ENCODE measurements at places on chromosomes 11 and 22. TPM values are rescaled to one million over a fixed set of nuclear protein-coding genes. Genes with fewer than 3 reads are reported as not detected.

GRCh38 chr11:71305451-71306125 lies 53.2 kb upstream of the SHANK2 start:
- no peaks in the 10 kb centered on the region for H3K4me1 ChIP-seq
- no peak overlapping the region for H3K4me3 ChIP-seq
- H3K27me3 ChIP-seq, result no peaks in the 10 kb centered on the region
- DNase-seq, result no peak
- no peaks in the 10 kb centered on the region for H3K36me3 ChIP-seq
- H3K27ac ChIP-seq, result no peak overlapping the region

DNA sequence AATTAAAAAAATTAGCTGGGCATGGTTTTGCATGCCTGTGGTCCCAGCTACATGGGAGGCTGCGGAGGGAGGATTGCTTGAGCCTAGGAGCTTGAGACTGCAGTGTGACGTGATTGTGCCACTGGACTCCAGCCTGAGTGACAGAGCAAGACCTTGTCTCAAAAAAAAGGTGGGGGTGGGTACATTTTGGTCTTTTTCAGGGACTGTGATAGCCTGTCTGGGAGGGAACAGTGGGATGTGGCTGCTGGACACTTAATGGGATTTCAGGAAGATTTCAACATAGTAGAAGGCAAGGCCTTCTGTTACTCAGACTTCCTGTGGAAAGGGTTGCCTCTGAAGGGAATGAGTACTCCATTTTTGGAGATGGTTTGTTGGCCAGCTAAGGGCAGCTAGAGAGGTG lies 40.6 kb downstream of the RELT start:
- no peaks in the 10 kb centered on the region for H3K4me1 ChIP-seq
- no peak for DNase-seq
- no peak overlapping the region for H3K4me3 ChIP-seq
- no peak overlapping the region for H3K27ac ChIP-seq
- H3K36me3 ChIP-seq, result no peaks in the 10 kb centered on the region
- no peaks in the 10 kb centered on the region for H3K27me3 ChIP-seq

DNA sequence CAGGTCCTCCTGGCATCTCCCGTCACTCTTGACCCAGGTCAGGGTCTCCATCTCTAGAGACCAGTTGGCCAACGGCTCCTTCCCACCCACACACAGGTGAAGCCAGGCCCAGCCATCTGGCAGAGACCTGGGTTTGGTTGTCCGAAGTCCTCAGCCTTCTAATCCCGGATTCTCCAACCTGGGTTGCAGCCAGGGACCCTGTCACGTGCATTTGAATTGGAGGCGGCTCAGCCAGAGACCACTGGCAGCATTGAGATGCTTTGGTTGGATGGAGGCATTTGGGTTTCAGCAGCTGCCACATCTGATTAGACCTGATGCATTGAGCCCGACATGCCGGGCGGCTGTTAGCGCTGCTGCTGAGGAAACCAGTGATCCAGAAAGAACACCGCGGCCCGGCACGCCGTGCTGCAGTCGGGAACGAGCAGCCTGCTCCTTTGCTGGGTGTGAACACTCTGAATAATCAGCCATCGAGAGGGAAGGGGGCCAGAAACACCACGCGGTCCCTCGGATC lies 163.2 kb downstream of the BRD1 start:
- no peak overlapping the region for H3K4me3 ChIP-seq
- H3K27ac ChIP-seq, result no peak overlapping the region
- DNase-seq, result peak; percentile 44
- H3K36me3 ChIP-seq, result no peaks in the 10 kb centered on the region
- no peaks in the 10 kb centered on the region for H3K4me1 ChIP-seq

DNA sequence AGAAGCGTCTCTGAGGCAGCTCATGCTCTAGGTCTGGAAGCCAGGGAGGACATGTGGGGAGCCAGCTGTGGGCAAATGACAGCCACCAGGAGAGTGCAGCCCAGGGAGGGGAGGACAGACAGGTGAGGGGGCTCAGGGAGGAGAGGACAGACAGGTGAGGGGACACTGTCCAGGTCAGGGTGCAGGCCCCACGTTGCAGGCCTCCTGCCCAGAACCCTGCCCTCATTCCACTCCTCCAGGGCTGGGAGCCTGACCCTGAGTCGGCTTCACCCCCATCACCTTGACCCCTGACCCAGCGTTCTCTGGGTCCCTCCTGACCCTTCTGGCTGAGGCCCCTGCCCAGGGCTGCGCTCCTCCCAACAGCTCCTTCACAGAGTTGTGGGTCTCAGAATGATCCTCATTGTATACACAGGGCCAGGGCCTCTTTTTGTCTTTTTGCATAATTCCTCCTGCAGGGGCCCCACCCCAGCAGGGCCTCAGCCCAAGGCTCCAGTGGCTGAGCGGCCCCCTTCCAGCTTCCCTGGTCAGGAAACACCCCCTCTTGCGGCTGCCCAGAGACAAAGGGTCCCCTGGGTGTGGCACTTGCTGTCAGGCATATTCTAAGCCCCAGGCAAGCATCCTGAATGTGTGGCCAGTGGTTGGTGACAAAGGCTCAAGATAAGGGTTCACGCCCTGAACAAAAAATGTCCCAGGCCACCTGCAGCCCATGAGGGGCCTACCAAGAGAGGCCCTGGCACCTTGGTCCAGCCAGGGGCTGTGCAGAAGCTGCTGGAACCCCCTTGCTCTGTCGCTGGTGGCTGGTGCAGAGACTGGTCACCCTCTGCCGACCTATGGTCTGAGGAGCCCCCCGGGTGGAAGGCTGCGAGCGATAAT lies 853.0 kb downstream of the BRD1 start:
- H3K4me1 ChIP-seq, result no peaks in the 10 kb centered on the region
- H3K4me3 ChIP-seq, result no peak overlapping the region
- no peaks in the 10 kb centered on the region for H3K36me3 ChIP-seq
- DNase-seq, result no peak

- H3K27ac ChIP-seq, result peak overlapping the region; percentile 10
- H3K4me3 ChIP-seq, result no peak overlapping the region
- H3K4me1 ChIP-seq, result peaks cover 7% of the 10 kb centered on the region
Observed at GRCh38 chr11:57566005-57566904, 1.2 kb downstream of the UBE2L6 start.

DNA sequence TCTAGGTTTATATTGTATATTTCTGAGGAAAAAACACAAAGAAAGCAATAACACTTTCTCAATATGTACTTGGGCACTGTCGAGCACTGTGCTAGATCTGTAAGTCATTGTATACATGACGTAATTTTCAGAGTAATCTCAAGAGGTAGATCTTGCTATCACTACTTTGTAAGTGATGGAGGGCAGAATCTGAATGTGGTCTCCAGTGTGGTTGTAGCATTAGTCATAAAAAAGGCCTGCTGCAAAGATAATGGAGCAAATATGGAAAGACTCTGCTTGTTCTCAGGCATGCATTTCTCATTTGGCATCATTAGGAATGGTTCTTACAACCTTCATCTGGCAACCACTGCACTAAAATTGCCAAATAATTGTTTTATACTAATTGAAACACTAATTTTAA lies 419.8 kb upstream of the CCDC179 start:
- no peak overlapping the region for H3K4me3 ChIP-seq
- H3K36me3 ChIP-seq, result no peaks in the 10 kb centered on the region
- DNase-seq, result no peak
- H3K27me3 ChIP-seq, result no peaks in the 10 kb centered on the region
- H3K27ac ChIP-seq, result no peak overlapping the region
- no peaks in the 10 kb centered on the region for H3K4me1 ChIP-seq

DNA sequence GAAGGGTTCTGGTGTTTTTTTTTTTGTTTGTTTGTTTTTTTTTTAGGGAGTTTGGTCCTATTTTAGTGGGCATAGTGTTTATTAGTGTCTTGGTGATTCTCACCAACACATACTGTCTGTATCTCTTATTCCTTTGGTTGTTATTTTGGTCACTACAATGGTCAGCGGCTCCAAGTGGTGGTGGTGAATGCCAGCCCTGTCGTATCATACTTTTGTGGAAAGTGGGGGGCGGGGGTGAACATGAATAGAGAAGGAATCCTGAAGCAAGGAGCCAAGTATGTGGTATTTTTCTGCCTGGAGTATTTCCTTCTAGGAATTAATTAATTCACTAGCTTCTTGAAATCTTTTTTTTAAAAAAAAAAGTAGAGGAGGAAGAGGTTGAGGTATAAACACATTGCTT lies 79.6 kb downstream of the GRK3 start:
- H3K27ac ChIP-seq, result no peak overlapping the region
- DNase-seq, result peak; percentile 46
- no peak overlapping the region for H3K4me3 ChIP-seq

- peaks cover 19% of the 10 kb centered on the region for H3K36me3 ChIP-seq
- no peaks in the 10 kb centered on the region for H3K27me3 ChIP-seq
- H3K4me3 ChIP-seq, result no peak overlapping the region
- no peak overlapping the region for H3K27ac ChIP-seq
- H3K4me1 ChIP-seq, result no peaks in the 10 kb centered on the region
Observed at GRCh38 chr11:102367364-102367763, 20.4 kb downstream of the BIRC2 start.

DNA sequence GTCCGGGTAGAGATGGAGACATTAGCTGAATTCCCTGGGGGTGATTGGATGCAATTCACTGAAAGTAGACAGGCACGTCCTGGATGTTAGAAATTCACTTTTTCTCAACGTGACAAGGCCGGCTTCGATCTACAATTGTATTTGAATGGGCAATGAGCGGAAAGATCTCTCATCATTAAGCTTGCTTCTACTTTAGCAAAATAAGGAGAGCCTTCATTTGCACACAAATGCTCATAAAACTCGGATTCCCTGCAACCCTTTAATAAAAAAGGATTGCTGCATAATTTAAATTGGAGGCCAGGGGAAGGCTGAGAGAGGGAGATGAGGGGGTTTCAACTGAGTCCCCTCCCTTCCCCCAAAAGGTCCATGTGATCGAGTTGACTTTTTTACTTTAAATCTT lies 10.6 kb upstream of the PAX6 start:
- H3K4me3 ChIP-seq, result no peak overlapping the region
- no peak for DNase-seq
- peaks cover 12% of the 10 kb centered on the region for H3K4me1 ChIP-seq
- peaks cover 90% of the 10 kb centered on the region for H3K27me3 ChIP-seq
- H3K27ac ChIP-seq, result no peak overlapping the region

- no peaks in the 10 kb centered on the region for H3K4me1 ChIP-seq
- DNase-seq, result no peak
Observed at GRCh38 chr11:43197379-43197778, 114.4 kb upstream of the API5 start.

DNA sequence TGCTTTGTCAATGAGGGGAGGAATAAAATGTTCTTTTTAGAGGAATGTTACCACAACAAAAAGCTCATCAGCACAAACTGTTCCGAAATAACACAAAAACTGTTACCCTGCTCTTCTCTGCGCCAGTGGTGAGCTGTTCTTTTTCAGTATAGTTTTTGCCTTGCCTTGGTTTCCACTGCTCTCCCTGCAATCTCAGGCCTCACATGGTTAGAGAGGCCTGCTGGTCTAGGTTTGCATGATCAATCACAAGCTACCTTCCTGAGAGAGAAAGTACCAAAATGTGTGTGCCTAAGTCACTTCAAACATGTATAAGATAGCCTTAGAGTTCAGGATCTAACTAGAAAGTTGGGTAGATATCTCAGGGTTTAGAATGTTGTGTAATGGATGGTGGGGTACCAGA lies 114.6 kb downstream of the STIM1 start:
- H3K36me3 ChIP-seq, result no peaks in the 10 kb centered on the region
- no peaks in the 10 kb centered on the region for H3K27me3 ChIP-seq
- no peak for DNase-seq
- H3K4me1 ChIP-seq, result peaks cover 21% of the 10 kb centered on the region
- H3K27ac ChIP-seq, result no peak overlapping the region

DNA sequence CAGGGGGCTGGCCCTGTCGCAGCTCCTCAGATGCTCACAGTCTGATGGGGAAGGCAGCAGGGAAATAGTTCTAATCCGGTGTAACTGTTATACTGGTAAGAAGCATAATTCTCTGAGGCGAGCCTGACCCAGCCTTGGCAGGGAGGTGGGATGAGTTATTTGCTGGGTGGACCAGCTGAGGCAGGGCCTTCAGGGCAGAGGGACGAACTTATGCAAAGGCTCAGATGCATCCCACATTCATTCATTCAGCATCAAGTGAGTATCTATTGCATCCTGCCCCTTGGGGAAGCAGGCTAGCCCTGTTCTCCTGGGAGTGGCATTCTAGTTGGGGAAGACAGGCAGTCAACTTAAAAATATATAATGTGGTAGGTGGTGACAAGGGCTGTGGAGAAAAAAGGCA lies 13.6 kb upstream of the SREBF2 start:
- no peaks in the 10 kb centered on the region for H3K4me1 ChIP-seq
- no peaks in the 10 kb centered on the region for H3K36me3 ChIP-seq
- no peak overlapping the region for H3K4me3 ChIP-seq

DNA sequence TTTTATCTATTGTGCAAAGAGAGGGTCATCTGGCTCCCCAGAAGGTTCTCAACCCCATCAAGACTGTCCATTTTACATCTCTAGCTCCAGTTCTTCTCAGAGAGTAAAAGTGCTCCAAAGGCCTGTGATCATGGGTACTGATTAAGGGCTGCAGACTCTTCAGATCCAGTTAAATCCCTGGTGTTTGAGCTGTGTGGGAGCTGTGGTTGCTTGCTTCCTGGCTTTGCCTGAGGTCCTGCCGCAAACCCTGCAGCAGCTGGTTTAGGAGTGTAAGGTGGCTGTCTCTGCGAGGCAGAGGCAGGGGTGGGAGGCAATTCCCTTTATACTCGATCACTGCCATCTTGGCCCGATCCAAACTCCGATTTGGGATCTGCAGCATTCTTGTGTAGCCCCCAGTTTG lies 1.2 kb downstream of the MRPL17 start:
- no peak overlapping the region for H3K27ac ChIP-seq
- no peaks in the 10 kb centered on the region for H3K36me3 ChIP-seq
- H3K4me1 ChIP-seq, result peaks cover 5% of the 10 kb centered on the region
- H3K4me3 ChIP-seq, result no peak overlapping the region
- H3K27me3 ChIP-seq, result no peaks in the 10 kb centered on the region

DNA sequence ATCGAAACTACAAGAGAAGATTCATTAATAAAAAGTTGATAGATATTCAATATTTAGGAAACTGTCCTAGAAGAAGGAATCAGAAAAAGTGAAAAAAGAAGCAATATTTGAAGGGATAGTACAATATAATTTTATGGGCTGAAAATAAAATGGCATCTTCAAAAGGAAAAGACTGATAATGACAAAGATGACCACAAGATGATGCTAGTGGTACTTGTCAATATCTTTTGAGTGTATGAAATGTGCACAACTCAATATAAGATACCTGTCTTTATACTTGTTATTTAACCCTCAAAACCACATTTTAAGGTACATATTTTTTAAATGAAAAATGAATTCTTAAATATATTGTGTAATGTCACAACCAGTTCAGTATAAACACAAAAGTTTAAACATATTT lies 1059.6 kb upstream of the RAG2 start:
- H3K4me3 ChIP-seq, result no peak overlapping the region
- no peaks in the 10 kb centered on the region for H3K4me1 ChIP-seq
- H3K27me3 ChIP-seq, result no peaks in the 10 kb centered on the region
- no peak for DNase-seq
- no peak overlapping the region for H3K27ac ChIP-seq

GRCh38 chr11:9665749-9666148 lies 1.9 kb downstream of the SWAP70 start:
- no peaks in the 10 kb centered on the region for H3K36me3 ChIP-seq
- no peaks in the 10 kb centered on the region for H3K4me1 ChIP-seq
- H3K27me3 ChIP-seq, result no peaks in the 10 kb centered on the region
- H3K4me3 ChIP-seq, result no peak overlapping the region

- H3K36me3 ChIP-seq, result no peaks in the 10 kb centered on the region
- no peak overlapping the region for H3K4me3 ChIP-seq
- H3K27me3 ChIP-seq, result no peaks in the 10 kb centered on the region
- H3K4me1 ChIP-seq, result no peaks in the 10 kb centered on the region
- H3K27ac ChIP-seq, result no peak overlapping the region
Observed at GRCh38 chr11:131510662-131511061, 140.2 kb downstream of the NTM start.

The DDI1 gene
- total RNA-seq, result not detected

The GSTT2B gene
- total RNA-seq, result 13.8 TPM

The POU2F3 gene
- total RNA-seq, result 2.3 TPM

The B4GALNT4 gene
- 0.98 TPM for total RNA-seq

The C1QTNF4 gene
- total RNA-seq, result 3.7 TPM

The LSP1 gene
- total RNA-seq, result 7.3 TPM

The SCGB1A1 gene
- not detected for total RNA-seq

The P4HA3 gene
- total RNA-seq, result 1.6 TPM

Data from thyroid gland (tissue), 4 donors.